Right lobe of liver (tissue), 6 donors: ENCODE measurements at places on chromosomes 2 and 18.

GRCh38 chr2:127528487-127528886 is 2.2 kb upstream of the IWS1 start:
- H3K36me3 ChIP-seq, result no peaks in the 10 kb centered on the region
- H3K27me3 ChIP-seq, result no peaks in the 10 kb centered on the region
- peaks cover 10% of the 10 kb centered on the region for H3K4me1 ChIP-seq
- DNase-seq, result no peak
- H3K4me3 ChIP-seq, result no peak overlapping the region
- H3K27ac ChIP-seq, result no peak overlapping the region

GRCh38 chr18:61975526-61976326 is 82.9 kb upstream of the RNF152 start:
- DNase-seq, result no peak
- no peaks in the 10 kb centered on the region for H3K4me1 ChIP-seq
- H3K27me3 ChIP-seq, result no peaks in the 10 kb centered on the region
- no peaks in the 10 kb centered on the region for H3K36me3 ChIP-seq
- no peak overlapping the region for H3K27ac ChIP-seq

DNA sequence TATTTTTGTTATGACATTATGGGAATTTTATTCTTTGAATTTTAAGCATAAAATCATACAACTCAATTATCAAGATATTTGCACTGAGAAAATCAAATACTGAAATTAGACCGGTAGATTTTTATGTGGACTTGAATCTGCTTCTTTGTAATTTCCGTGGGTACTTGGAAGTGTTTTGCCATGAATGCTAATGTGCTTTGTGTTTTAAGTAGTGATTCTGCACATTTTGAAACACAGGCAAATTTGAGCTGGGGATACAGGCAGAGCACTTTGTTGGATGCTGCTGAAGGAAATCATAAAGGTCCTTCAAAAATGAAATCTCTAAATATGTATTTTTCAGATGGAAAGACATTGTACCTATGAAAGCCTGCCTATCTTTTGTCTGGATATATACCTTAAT is 446.3 kb upstream of the POU3F3 start:
- no peaks in the 10 kb centered on the region for H3K4me1 ChIP-seq
- H3K27me3 ChIP-seq, result no peaks in the 10 kb centered on the region
- H3K27ac ChIP-seq, result no peak overlapping the region

DNA sequence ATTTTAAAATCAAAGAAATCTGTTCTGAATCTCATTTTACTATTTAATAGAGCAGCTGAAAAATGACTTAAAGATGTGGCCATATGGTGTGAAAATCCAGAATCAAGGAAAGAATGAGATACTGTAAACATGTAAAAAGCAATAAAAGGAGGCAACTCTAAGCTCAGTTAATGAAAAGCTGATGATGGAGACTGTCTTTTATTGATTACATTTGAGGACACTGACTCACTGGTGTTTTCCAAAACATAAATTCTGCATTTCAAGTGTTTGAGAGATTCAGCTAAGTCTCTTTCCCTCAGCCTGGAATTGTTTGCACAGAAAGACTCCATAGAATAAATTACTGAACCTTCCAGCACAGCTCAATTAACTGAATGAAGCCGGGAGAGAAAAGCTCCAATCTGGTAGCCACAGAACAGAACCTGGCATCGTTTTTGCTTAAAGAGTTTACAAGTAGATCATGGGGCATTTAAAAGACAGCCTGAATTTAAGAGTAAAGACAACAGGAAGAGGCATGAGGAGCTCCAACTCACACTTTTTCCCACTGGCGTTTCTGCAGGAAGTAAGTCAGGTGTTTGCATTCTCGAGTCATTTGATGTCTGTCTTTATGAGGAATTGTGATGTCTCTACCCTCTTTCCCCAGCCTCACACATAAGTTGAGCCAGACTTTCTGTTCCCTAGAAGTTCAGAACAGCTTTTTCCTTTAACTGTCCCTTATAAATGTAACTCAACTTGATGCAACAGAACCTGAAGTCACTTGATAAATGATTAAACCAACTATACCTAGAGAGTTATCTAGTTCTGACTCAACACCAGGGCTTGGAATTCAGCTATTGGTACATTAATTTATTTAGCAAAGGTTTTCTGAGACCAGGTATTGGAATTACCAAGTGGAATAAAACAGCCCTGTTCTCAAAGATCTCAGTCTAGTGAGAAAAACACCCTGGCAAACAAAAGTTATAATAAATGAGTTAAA is 53.3 kb downstream of the FTCDNL1 start:
- H3K27me3 ChIP-seq, result no peaks in the 10 kb centered on the region
- DNase-seq, result no peak
- H3K4me3 ChIP-seq, result no peak overlapping the region
- no peaks in the 10 kb centered on the region for H3K4me1 ChIP-seq

DNA sequence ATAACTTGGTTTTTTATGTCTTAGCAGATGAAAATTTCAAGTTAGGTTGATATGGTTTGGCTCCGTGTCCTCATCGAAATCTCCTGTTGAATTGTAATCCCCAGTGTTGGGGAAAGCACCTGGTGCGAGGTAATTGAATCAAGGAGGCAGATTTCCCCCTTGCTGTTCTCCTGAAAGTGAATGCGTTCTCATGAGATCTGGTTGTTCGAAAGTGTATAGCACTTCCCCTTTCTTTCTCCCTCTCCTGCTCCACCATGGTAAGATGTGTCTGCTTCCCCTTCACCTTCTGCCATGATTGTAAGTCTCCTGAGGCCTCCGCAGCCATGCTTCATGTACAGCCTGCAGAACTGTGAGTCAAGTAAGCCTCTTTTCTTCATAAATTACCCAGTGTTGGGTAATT is 242.1 kb upstream of the TNP1 start:
- H3K4me3 ChIP-seq, result no peak overlapping the region
- no peaks in the 10 kb centered on the region for H3K4me1 ChIP-seq
- H3K27me3 ChIP-seq, result no peaks in the 10 kb centered on the region
- DNase-seq, result no peak

- no peak for DNase-seq
- no peak overlapping the region for H3K27ac ChIP-seq
- H3K4me1 ChIP-seq, result no peaks in the 10 kb centered on the region
- no peaks in the 10 kb centered on the region for H3K36me3 ChIP-seq
- no peak overlapping the region for H3K4me3 ChIP-seq
- no peaks in the 10 kb centered on the region for H3K27me3 ChIP-seq
These were observed 682.0 kb downstream of the IRS1 start for GRCh38 chr2:226117510-226118065.

GRCh38 chr2:237091779-237092436 is 6.2 kb downstream of the COPS8 start:
- H3K27ac ChIP-seq, result no peak overlapping the region
- H3K4me3 ChIP-seq, result no peak overlapping the region
- H3K36me3 ChIP-seq, result peaks cover 5% of the 10 kb centered on the region
- H3K4me1 ChIP-seq, result no peaks in the 10 kb centered on the region
- no peak for DNase-seq

GRCh38 chr18:31830686-31831085 is 70.0 kb upstream of the SLC25A52 start:
- H3K4me3 ChIP-seq, result no peak overlapping the region
- H3K27me3 ChIP-seq, result no peaks in the 10 kb centered on the region
- DNase-seq, result no peak
- H3K36me3 ChIP-seq, result peaks cover 6% of the 10 kb centered on the region
- H3K27ac ChIP-seq, result no peak overlapping the region

GRCh38 chr2:180564051-180564450 is 416.4 kb upstream of the UBE2E3 start:
- no peaks in the 10 kb centered on the region for H3K4me1 ChIP-seq
- no peaks in the 10 kb centered on the region for H3K36me3 ChIP-seq
- H3K4me3 ChIP-seq, result no peak overlapping the region
- H3K27ac ChIP-seq, result no peak overlapping the region
- H3K27me3 ChIP-seq, result no peaks in the 10 kb centered on the region

DNA sequence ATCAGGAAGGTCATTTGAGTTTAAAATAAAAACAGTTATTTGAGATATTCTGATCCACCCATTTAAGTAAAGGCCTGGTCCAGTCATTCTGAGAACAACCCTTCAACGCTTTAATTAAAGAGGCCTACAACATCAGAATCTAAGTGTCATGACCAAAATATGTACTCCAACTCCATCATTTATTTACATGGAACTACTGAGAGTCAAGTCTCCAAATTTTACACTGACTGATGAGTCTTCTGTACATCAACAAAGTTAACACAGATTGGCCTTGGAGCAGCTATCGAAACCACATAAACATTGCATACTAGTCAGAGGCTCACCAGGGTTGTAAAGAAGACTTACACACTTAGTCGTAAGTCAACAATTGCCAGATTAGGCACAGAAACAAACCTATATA is 37.1 kb downstream of the PIEZO2 start:
- DNase-seq, result no peak
- no peaks in the 10 kb centered on the region for H3K27me3 ChIP-seq
- H3K27ac ChIP-seq, result no peak overlapping the region
- no peaks in the 10 kb centered on the region for H3K4me1 ChIP-seq

DNA sequence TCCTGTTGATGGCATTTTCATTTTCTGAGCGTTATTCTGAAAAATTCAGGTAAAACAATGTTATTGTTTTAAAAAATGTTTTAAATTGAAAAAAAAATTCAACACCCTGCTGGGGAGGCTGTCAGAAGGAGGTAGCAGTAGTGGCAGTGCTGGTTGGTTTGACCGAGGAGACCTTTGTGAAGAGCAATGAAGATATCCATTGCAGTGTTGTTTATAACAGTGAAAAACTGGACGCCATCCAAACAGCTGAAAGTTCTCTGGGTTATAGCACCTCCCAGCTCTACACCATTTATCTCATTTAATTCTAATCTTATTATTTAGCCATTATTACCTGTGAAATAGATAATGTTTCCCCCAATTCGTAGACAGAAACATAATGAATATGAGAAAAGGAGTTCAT is 12.6 kb upstream of the ITM2C start:
- no peaks in the 10 kb centered on the region for H3K4me1 ChIP-seq
- H3K27ac ChIP-seq, result no peak overlapping the region
- H3K27me3 ChIP-seq, result no peaks in the 10 kb centered on the region
